ENCODE measurements at places on chromosomes 2 and 18. TPM values are rescaled to one million over a fixed set of nuclear protein-coding genes. Genes with fewer than 3 reads are reported as not detected.

GRCh38 chr2:187493877-187494568, 46.0 kb upstream of the CALCRL start:
- no peak for DNase-seq

- no peak for DNase-seq
Observed at GRCh38 chr18:63837590-63837989, 49.9 kb upstream of the SERPINB2 start.

- DNase-seq, result no peak
Observed at GRCh38 chr2:212882626-212883025, 268.8 kb downstream of the IKZF2 start.

GRCh38 chr18:60668583-60668982, 296.0 kb upstream of the MC4R start:
- no peak for DNase-seq

CPLX4 gene
- total RNA-seq, result not detected

DNA sequence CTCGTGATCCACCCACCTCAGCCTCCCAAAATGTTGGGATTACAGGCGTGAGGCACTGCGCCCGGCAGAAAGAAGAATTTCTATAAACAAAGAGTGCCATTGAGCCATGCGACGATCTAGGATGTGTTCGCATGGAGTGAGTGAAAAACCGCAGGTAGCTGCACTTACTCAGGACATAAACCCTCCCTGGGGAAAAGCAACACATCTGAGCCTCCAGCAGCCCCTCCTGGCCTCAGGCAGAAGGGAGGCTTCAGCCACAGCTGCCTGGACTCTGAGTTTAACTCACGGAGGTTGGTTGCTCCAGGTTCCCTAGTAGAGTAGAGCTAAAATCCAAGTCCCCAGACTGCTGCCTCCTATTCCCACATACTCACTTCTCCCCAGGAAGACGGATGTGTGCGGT, 11.3 kb upstream of the STK25 start:
- no peak for DNase-seq

- DNase-seq, result no peak
Observed at GRCh38 chr2:48138898-48139297, 232.6 kb upstream of the FBXO11 start.

- DNase-seq, result no peak
Observed at GRCh38 chr18:59560556-59560955, 136.7 kb downstream of the CCBE1 start.

SPDYA gene
- total RNA-seq, result not detected

- no peak for DNase-seq
Observed at GRCh38 chr2:238886453-238887094, 38.7 kb downstream of the TWIST2 start.

IKZF2 gene
- total RNA-seq, result 1.8 TPM

DNA sequence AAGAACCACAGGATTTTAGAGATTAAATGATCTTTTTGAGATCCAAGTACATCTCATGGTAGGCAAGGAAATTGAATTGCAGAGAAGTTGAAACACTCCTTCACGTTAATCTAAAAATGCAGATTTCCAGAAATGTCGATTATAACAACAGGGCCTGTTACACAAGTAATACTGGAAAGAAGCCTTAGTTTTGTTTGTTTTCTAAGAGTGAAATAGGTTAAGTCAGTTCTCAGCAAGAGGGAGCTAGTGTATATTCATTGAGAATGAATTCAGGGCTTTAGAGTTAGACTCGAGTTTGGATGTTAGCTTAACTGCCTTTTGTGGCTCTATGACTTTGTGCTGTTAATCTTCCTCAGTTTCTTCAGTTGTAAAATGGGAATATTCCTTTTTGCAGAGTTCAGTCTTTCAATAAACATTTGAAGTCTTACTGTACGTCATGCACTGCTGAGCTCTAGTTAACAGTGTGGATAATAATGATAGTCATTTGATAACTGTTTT, 926 bp downstream of the NDUFV2 start:
- DNase-seq, result no peak

- DNase-seq, result no peak
Observed at GRCh38 chr2:156333274-156333950, 891 bp upstream of the NR4A2 start.

UGT1A3 gene
- total RNA-seq, result not detected

DNA sequence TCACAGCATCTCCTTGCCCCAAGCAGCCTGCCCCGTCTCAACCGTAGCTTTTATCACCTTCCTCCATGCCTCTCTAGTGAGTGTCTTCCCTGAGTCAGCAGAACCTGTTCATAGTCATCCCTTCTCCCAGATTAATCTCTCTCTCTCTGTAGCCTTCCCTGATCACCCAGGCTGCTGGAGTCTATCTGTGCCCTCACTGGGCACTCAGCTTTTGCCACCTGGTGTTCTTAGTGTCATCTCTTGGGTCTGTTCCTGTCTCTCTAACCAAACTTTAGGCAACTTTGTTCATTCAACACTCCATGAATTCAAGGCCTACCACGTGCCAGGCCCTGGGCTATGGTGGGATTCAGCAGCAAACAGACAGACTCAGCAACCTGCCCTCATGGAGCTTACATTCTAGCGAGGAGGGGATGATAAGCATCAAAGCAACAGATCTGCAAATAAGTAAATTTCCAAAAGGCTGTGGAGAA, 159.1 kb downstream of the SMAD7 start:
- DNase-seq, result no peak

DNA sequence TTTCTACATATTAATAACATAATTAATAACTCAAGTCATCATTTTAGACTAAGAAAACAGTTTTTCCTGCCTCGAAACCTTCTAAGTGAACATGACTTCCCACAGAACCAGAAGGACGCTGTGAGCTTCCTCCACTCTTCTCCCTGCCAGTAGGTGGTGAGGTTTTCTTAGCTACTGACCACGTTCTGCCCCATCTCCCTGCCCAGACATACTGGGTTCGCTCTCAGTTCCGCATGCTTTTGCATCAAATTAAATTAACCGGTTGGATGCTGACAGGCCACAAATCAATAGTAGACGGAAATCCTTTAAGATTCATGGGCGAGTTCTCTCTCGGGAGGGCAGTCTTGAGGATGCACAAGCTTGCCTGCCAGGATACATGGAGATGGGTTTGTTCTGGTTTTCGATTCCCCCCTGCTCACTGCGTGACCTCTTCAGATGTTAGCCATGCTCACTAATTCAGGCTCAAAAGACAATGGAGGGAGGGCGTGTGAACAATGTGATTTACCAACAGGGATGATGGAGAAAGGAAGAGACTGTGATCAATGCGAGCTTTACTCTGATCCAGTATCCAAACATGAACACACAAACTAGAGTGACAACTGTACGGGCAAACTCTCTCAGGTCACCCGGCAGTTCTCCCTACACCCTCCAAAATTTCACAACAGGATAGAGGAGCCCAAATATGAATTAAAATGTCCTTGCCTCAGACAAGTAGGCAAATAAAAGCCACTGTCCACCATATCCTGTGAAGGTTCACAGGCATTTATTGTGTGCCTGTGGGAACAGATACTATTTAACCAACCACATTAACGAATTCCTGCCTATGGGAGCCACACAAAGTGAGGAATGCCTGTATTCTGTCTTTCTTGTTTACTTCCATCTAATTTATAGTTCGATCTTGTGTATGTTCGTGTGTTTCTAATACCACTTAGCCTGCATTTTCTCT, 375.7 kb downstream of the EIPR1 start:
- peak; percentile 1 for DNase-seq

Measured in epithelial cell of proximal tubule (primary cell).